HTR-8/SVneo (cell line): ENCODE measurements at places on chromosomes 2 and 18.

GRCh38 chr2:54420524-54421172, 35.5 kb upstream of the SPTBN1 start:
- no peak for DNase-seq

DNA sequence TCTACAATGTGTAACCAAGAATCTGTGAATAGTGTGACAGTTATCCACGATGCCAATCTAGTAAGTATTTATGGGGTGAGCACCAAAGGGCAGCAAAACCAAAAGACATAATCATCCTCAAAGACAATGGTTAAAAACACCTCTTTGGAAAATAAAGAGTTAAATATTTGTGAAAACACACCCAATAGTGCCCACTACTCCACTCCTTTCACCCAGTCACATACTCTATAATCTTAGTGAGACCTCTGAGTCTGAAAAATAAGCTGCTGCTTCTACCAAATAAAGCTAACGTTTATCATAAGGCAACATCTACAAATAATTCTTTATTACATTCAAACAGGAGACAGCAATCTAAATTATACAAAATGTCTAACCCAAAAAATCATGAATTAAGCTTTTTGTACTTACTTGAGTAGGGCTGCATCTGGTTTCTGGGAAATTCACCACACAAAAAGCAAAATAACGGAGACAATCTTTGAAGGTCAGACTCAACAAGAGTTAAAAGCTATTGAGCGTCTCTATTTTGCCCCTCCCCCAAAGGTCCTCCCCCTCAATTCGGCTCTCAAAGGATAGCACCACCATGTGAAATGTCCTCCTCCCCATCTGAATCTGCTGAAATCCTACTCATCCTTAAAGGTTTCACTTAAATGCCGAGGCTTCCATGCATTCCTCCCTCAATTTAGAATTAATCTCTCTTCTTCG, 2.0 kb downstream of the RAPH1 start:
- DNase-seq = peak; percentile 37

DNA sequence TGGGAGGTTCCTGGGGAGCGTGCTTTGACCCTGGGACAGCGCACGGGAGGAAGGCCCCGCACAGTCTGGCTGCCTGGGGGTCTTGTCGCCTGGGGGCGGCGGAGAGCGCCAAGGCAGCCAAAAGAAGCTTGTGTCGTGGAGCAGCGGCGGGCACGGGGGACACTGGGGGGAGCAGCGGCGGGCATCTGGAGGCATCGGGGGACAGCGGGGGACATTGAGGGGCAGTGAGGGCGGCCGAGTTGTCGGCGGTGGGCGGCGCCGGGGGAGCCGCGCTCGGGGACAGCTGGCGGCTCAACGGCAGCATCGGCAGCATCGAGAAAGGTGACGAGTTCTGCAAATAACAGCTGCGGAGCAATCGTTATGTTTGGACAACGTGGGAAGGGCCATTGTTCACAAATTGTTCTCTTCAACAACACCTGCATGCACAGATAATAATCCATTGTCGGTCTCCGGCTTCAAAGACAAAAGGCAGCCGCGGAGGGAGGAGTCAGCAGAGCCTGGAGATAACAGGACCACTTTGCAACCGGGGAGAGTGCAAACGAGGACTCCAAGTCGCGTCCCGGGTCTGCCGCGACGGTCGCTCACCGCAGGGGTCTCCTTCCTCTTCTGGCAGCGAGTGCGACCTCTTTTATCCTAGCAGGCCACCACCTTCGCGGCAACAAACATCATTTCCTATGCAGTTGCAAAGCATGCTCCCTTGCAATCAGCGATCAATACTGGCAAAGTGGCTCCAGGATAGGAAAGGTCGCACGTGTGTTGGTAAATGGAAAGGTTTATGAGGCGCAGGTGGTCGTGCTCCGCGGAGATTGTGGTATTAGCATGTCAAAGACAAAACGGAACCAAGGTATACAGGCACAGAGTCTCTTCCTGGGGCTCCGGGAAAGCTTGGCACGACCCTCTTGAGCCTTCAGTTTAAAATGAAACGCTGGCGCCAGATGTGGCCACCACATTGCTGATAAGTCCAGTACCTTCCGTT, 132.3 kb upstream of the DLX2 start:
- no peak for DNase-seq

DNA sequence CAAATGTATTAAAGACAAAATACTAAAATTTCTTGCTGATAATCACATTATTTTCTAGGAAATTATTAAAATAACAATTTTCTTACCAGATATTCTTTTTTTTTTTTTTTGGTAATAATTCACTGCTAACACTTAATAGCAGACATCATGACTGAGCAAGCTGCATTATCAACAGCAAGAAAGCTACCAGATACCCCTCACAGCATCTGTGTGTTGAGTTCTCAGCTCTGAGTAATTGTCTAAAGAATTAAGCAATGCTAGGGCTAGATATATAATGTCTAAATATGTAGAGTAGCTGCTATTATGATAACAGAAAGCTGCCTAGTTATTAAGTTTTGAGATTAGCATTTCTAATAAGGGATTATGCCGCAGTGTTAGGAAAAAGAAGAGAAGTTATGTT, 754.3 kb upstream of the PKDCC start:
- no peak for DNase-seq

DNA sequence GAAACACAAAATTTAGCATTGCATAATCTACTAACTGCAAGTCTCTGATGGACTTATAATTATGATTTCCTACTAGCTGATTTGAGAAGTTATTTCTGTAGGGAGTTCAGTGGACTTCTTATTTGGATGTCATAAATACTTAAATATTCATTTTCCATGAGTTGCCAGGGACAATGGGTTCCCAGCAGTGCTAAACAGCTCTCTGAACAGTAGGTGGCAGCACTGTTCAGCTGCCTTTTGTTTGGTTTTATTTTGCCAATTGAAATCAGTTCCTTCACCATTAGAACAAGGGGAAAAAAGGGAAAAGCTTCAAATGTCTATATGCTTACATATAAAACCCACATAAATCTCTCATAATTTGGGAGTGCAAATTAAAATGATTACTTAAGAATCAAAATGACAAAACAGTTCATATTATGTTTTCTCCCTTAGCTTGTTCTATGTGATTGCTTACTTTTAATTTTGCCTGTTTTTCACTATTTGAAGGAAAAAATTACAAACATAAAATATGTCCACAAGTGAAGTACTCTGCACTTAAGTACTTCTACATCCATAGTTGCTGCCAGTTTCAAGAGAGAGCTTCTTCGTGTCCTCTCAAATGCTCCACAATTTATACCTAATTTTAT, 898.9 kb downstream of the CPS1 start:
- peak; percentile 18 for DNase-seq

DNA sequence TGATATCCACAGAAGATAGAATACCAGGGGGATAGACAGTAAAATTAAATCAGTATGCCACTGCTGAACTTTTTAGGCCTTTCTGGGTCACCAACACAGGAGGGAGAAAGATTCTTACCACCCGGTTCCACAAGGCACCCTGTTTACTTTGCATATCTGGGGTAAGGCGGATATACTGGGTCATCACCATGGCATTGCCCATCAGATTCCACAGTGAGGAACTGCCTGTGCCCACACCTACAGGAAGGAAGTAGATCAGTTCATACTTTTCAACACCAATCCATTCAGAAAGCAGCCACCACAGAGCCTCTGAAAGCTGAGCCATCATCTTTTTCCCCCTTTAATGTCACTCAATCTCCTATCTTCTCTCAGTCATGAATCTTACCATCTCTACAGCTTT, 2.0 kb downstream of the LMAN2L start:
- no peak for DNase-seq

GRCh38 chr2:84940831-84941412, 30.0 kb upstream of the KCMF1 start:
- DNase-seq = no peak

- DNase-seq = no peak
Observed at GRCh38 chr2:111062417-111062816, 58.3 kb upstream of the BCL2L11 start.

DNA sequence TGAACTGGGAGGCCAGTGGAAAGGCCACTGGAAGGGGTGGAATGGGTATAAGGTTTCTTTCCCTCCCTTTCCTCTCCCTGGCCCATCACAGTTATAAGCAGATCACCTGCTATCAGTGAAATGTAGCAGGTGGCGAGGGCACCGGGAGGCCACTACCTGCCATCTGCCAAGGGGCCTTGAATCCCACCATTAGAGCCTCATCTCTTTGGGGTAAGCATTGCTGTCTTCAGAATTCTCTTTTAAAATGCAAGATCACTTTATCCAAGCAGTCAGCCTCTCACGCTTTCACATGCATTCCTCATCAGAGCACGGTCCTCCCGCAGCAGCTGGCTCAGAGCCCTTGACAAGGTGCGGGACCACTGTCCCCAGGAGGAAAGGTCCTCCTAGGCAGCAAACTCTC, 268.5 kb downstream of the CELF4 start:
- no peak for DNase-seq

- peak; percentile 2 for DNase-seq
Observed at GRCh38 chr18:25832001-25832604, 258.3 kb downstream of the SS18 start.

DNA sequence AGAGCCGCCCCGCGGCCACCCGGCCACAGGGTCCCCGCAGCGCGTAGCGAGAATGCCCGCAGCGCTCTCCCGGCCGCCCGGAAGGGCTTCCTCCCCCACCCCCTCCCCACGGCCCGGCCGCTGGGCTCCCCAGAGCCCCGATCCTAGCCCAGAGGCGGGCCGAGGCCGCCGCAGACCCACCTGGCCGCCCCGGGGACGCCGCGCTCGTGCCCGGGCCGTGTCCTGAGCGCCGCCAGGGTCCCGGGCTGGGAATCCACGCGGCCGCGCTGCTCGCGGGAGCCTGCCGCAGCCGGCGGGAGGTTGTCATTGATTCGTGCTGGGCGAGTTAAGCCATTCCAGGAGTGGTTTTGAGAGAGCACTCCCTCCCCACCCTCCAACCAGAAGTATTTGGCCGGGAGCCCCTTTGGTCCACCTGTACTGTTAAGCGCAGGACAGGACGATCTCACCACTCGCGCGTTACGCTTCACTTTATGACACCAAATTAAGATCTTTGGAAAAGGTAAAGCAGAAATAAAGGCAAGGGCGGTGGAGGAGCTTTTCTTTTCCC, 206.4 kb upstream of the SMAD2 start:
- no peak for DNase-seq

DNA sequence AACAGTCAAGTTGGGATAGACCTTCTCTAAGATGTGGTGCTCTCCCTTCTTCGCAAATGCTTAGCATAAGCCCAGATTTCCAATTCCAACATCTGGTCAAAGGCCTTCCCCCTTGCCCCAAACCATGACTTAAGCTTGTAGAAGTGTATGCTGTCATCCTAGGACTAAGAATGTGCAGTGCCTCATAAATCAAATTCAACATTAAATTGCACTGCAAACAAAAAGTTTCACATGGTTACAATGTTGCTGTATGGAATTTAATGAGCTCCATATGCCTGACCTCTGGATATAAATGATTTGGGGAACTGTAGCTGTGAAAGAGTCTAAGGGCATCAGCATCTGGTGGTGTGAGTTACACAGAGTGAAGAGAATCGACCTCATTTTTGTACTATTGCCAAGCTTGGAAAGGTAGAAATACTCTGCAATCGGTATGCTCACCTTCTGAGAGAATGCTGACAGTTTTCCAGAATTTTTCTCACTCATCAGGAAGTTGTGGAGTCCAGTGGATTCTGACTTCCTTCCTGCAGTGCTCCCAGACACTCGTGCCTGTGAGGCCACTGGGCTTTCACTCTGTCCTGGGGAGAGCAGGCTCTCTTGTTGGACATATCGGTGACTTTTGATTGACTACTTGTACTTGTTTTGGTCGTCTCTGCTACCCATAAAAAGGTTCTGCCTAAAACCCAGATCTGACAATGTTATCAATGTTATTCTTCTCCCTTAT, 40.6 kb downstream of the FASTKD2 start:
- no peak for DNase-seq

DNA sequence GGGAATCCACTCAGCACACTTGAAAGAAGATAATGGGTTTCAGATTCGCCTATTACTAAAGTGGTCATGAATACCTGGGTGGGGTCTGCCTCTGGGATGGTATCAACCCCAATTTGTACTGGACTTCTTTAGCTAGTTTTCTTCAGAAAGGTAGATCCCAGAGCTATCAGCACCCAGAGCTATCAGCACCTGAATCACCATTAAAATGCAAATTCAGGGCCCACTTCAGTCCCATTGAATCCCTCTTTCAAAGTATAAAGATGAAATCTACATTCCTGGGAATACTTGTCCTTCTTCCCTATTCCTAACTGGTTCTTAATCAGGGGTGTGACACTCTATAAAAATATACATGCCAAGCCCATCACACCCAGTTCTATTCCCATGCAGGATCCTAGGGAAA, 914.3 kb downstream of the DCC start:
- no peak for DNase-seq

DNA sequence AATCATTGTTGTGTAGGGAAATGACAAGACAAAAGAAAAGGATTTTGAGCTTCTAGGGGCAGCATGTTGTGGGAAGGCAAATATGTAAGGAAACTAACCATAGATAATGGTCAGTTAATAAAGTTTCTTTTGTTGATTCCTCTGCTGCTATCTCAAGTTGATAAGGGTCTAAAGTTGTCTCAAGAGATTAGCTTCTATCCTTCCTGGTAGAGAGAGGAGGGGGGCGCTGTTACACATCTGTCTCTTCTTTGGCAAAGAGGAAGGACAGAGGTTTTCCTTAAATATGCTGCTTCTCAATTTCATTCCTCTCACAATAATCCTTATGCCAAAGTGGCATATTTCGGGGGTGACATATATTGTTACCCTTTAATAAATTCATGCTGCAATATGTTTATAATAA, 944.0 kb downstream of the DPP10 start:
- DNase-seq = no peak

DNA sequence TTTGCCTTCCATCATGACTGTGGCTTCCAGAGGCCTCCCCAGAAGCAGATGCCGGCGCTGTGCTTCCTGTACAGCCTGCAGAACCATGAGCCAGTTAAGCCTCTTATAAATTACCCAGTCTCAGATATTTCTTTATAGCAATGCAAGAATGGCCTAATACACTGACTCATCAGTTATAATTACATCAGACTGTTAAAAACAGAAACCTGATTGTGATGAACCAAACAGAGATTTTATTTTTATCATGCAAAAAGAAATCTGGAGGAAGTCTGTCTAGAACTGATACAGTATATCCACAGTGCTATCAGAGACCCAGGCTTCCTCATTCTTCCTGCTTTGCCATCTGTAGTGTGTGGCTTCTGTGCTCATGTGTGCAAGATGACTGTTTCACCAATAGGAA, 93.4 kb upstream of the MEX3C start:
- DNase-seq = no peak
